ENCODE measurements at places on chromosomes 13 and 19.
A peak's percentile ranks its signal among the peaks of the same experiment; 100 is the strongest.

GRCh38 chr13:44004878-44005277 is 125.2 kb downstream of the LACC1 start:
- no peak for DNase-seq

- no peak for DNase-seq
These were observed 83.9 kb upstream of the TSC22D1 start for GRCh38 chr13:44660050-44660449.

DNA sequence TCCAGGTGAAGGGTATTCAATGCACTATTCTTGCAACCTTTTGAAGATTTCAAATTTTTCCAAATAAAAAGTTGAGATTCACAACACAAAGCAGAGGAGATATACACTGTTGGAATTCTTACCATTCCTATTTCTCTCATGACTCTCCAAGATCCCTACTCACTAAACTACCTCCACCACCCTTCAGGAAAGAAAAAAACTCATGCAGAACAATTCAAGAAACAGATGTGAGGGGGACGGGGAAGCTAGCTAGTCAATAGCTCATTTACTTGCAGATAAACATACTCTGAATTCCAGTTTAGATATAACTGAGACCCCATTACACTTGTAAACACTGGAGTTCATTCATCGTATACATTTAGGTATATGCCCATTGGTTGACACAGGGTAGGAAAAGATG is 90.0 kb upstream of the SERP2 start:
- DNase-seq = no peak

GRCh38 chr19:43628646-43629326 is 9.4 kb upstream of the ZNF428 start:
- no peak for DNase-seq

DNA sequence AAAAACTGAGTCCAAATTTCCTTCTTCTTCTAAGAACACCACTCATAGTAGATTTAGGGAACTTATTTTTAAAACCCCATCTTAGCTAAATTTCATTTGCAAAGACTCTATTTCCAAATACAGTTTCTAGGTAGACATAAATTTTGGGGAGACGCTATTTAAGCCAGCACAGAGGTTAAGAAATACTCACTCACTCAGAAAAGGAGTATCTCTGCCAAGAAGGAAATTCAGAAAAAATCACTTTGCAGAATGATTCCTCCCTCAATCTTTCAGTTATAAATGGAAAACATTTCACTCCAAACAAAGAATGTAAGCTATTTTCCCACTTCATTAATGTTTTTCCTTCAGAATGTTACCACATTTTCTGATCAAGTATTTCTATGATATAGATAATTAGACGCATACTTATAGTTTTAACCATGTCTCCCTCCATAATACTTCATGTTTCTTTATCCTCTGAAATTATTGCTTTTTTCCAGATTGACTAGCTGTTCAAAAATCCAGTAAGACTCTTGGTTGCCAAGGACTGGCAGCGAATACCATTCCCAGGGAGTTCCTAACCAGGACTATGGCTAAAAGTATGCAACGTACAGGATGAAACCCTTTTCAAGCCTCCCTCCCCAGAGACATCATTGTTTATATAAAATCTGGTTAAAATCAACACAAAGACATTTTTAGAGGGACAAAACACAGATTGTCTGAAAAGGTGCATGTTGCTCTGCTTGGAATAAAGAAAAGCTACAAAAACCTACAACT is 52.5 kb upstream of the RXFP2 start:
- no peak for DNase-seq

DNA sequence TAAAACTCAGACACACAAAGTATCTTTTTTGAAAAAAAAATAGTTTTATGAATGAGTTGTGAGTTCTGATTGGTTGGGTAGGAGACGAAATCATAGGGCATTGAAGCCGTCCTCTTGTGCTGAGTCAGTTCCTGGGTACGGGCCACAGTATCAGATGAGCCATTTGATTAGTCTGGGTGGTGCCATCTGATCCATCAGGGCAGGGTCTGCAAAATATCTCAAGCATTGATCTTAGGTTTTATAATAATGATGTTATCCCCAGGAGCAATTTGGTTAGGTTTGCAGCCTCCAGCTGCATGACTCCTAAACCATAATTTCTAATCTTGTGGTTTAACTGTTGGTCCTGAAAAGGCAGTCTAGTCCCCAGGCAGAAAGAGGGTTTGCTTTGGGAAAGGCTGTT is 1310.6 kb downstream of the SLITRK1 start:
- DNase-seq = no peak

GRCh38 chr13:27533155-27533643 is 82.8 kb upstream of the MTIF3 start:
- DNase-seq = peak; percentile 96

DNA sequence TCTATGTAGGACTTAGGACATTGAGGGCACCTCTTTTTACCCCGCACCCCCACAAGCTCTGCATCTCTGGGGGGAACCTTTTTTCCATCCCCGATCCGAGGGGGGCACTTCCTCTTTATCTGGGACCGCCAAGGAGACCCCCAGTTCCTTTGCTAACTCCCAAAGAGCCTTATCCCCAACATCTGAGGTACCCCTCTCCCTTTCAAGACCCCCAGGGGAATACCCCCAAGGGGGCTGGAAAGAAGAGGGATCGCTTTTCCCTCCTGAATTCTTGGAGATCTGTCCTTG is 1.1 kb downstream of the TNFSF9 start:
- DNase-seq = no peak

- DNase-seq = no peak
These were observed 484.6 kb downstream of the TSHZ3 start for GRCh38 chr19:30864391-30865215.

- DNase-seq = no peak
These were observed 15.9 kb upstream of the RANBP3 start for GRCh38 chr19:5993648-5994358.

GRCh38 chr19:39870171-39870971 is 24.2 kb upstream of the FBL start:
- DNase-seq = no peak

- DNase-seq = peak; percentile 85
These were observed 1.3 kb upstream of the SIGLEC9 start for GRCh38 chr19:51123381-51123800.

GRCh38 chr19:36605877-36606478 is 865 bp downstream of the ZNF382 start:
- no peak for DNase-seq

GRCh38 chr13:48939728-48940127 is 36.0 kb upstream of the FNDC3A start:
- DNase-seq = no peak

GRCh38 chr19:2769218-2769617 is 13.9 kb downstream of the SGTA start:
- DNase-seq = no peak

- DNase-seq = no peak
These were observed 29.6 kb downstream of the CAPS start for GRCh38 chr19:5943623-5944022.

DNA sequence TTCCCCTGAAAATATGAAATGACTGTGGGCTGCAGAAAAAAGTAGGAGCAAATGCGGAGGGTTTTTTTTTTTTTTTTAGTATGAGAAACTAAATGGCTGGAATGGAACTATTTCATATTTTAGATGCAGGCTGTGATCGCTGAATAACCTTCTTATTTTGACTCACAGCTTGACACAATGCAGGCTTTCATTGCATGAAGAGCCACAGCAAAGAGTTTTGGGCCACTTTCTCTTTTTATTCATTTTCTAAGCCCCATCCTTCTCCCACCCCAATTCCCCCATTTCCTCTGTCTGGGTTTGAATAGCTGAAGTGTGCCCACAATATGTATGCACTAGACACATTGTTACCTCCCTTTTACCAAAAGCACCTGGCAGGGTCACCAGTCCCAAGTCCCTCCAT is 125.9 kb downstream of the COG6 start:
- no peak for DNase-seq

GRCh38 chr13:75385708-75386083 is 96.3 kb downstream of the TBC1D4 start:
- no peak for DNase-seq

DNA sequence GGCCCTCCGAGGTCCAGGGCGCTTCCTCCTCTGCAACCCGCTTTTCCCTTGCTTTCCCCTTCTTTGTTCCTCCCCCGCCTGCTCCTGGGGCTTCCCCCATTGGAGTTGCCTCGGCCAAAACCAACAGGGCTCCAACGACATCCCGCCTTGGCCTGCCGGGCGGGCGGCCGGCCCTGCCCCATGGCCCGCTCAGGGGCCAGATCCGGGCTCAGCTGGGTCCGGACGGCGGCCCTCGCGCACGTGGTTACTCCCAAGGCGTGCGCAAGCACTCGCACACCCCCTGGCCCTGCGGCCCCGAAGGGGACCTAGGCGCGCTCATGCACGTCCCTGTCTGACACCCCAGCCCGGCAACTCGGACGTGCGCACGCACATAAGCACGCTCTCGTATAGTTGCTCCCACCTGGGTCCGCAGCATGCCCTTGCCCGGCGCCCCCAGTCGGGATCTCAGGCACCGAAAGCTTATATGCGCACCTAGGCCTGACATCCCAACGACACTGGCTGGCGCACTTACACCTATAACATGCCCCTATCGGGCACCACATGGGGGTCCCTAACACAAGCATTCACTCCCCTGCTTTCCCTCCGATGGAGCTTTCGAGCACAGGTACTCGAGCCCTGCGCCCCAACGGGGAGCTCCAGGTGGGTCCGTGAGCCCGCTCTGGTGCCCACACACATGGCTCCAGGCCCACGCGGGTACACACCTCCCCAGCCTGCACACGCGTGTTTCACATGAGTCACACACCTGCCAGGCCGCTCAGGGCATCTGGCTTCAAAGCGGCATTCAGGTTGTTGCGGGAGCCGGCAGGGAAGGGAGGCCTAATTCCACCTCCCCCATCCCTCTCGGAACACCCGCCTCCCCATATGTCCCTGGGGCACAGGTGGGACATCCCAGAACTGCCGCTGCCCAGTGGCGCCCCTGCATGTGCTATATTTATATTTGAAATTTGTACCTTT is 15.0 kb downstream of the NFIX start:
- peak; percentile 93 for DNase-seq

- DNase-seq = no peak
These were observed 30.5 kb downstream of the ZIC5 start for GRCh38 chr13:99941086-99941485.

DNA sequence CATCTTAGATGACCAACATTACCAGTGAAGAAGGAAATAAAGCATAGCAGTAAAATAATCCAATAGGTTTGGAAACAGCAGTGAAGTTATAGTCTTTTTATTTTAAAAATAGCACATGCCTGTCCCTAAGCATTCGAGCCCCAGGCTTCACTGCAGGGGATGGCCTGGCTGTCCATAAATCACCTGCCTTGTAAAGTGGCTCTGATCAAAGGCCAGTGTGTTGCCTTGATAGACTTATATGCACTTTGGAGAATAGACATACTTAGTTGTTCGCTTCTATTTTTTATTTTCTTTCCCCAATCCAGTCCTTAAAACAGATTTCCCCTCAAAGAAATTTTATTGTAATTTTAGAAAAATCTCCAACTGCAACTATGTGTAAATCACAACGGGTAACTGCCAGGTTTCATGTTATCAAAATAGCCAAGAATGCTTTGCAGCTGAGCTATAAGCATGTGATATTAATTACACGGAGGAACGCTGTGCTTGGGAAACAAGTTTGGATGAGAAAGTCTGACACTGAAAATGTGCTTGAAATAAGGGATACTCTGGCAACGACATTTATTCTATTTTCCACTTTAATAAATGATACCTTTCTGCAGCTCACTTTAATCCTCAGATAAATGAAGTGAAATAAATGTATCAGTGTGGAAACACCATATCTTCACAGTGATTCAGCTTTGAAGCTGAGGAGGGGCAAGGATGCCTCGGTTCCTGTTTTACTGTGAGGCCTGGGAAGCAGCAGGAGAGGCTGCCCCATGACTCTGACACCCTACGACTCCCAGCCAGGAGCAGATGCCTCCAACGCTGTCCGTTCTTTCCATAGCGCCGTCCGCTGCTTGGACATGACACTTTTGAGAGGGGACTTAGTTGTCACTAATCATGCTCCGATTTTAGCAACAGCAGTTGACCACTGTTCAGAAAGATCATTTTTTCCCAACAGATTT is 5.5 kb upstream of the METTL21C start:
- DNase-seq = no peak

DNA sequence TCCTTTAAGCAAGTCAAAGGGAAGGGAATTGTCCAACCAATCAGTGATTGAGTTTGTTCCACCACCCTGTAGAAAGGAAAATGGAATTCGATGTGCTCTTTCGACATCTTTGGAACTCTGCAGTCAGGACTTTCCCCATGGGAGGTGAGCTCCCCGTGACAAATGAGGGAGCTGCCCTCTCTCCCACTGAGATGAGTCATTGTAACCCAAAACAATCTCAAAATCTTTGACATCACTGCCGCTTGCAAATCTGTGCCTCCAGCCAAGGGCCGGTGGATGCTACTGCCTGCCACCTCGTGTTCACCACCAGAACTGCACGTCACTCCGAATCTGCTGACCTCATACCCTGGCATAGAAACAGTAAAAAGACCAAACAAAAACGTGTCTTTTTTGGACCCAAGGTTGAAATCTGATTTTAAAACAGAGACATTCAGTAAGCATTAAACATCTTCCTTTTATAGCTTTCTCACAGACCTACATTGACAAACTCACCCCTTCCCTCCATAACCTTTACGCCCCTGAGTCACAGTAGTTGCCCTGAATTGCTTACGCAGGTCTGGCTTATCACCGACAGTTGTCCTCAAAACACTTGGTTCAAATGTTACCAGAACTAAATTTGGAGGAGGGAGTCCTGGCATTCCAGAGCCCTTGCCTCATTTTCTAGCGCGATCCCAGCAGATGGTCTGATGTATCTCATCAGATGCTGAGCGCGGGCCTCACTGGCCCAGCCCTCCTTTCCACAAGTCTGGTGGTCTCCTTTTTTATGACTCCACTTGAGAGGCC is 105.2 kb downstream of the COL4A2 start:
- DNase-seq = peak; percentile 96

DNA sequence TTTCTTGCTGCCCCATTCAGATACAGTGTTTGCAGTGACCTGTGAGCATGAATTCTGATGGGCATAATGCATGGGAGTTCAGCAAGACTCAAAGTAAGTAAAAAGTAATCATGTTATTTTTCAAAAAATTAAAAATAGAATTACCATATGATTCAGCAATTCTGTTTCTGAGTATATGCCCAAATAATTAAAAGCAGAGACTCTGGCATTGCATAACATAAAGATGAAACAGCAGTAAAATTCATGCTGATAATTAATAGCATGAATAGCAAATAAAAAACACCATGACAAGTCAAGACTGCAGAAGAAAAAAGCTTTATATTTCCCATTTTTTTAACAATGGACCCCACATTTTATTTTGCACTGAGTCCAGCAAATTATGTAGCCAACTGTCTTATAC is 21.3 kb downstream of the RNF6 start:
- no peak for DNase-seq

- no peak for DNase-seq
These were observed 1328.8 kb downstream of the OLFM4 start for GRCh38 chr13:54357284-54357933.

- no peak for DNase-seq
These were observed 65.5 kb downstream of the ING1 start for GRCh38 chr13:110779022-110779421.

GRCh38 chr13:26601669-26602068 is 44.2 kb downstream of the WASF3 start:
- DNase-seq = no peak

GRCh38 chr13:46079770-46080169 is 25.1 kb downstream of the CPB2 start:
- DNase-seq = no peak

All from posterior vena cava (tissue), 2 donors.